A549 treated with Mapracorat at 1 μM for 4 hours (cell line): ENCODE measurements at places on chromosomes 11 and 22. TPM values are rescaled to one million over a fixed set of nuclear protein-coding genes. Genes with fewer than 3 reads are reported as not detected.

FXYD6 gene
- 0.19 to 0.51 TPM (median 0.24 TPM) in 5 replicates for total RNA-seq

NRXN2 gene
- total RNA-seq: 0.16 to 0.62 TPM (median 0.35 TPM) in 5 replicates

TCIRG1 gene
- total RNA-seq: 76.8 to 164 TPM (median 133 TPM) in 5 replicates

C22orf15 gene
- total RNA-seq: not detected in 5 replicates

PIM3 gene
- total RNA-seq: 36.1 to 78.7 TPM (median 74.6 TPM) in 5 replicates

OR4X2 gene
- not detected in 5 replicates for total RNA-seq
